MCF 10A (cell line): ENCODE measurements at places on chromosomes 11 and 22.

DNA sequence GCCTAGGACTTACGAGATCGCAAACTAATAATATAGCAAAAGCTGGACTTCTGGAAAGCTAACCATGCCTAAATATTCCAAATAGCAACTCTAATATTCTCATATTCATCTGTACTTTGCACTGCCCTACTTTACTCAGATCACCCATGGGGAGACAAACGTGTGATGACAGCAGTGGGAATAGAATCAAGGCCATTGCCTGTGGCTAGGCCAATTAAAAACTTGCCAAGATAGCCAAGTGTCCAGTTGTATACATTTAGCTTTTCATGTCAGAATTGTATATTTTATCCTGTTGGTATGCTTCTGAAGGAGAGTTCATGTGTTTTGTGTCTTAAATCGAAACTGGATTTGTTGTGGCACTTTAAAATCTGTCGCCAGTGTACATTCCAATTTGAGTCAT lies 1.2 kb upstream of the CEP126 start:
- no peak for DNase-seq

GRCh38 chr11:70490208-70490607 lies 91.9 kb downstream of the CTTN start:
- no peak for DNase-seq

DNA sequence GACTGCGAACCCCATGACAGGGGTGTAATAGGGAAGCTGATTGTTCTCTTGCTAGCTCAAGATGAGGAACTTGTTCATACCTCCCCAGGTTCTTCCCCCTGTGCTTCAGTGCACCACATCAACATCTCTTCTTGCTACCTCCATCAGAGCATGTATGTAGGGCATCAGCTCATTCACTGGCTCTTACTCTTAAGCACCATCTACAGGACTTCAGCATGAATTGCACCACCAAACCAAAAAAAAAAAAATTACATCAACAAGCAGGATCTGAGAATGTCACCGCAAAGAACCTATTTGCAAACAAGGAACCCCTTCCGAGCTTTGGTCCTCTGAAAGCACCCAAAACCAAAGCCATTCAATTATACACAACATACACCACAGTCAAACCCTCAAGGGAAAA lies 2226.5 kb upstream of the RAG2 start:
- DNase-seq, result peak; percentile 13

DNA sequence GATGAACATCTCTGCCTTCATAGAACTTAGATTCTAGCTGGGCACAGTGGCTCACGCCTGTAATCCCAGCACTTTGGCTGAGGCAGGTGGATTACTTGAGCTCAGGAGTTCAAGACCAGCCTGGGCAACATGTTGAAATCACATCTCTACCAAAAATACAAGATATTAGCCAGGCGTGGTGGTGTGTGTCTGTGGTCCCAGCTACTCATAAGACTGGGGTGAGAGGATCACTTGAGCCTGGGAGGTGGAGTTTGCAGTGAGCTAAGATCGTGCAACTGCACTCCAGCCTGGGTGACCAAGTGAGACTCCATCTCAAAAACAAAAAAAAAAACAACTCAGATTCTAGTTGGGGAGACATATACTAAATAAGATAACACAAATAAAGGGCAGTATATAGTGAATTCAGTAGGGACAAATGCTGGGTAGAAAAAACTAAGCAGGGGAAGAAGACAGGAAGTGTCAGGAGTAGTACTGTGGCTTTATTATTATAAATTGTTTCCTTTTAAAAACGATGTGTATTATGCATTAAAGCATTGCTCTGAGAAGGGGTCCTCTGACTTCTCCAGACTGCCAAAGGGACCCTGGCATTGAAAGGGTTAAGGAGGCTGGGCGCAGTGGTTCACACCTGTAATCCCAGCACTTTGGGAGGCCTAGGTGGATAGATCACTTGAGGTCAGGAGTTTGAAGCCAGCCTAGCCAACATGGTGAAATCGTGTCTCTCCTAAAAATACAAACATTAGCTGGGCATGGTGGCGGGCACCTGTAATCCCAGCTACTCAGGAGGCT lies 46.7 kb downstream of the PACS1 start:
- no peak for DNase-seq

GRCh38 chr11:69166218-69167115 lies 10.7 kb downstream of the SMIM38 start:
- peak; percentile 79 for DNase-seq

GRCh38 chr22:50620593-50621355 lies 7.2 kb downstream of the ARSA start:
- DNase-seq, result peak; percentile 17

GRCh38 chr22:23070418-23071229 lies at the start of gene GNAZ:
Gene GNAZ, plus strand, starts transcription at chr22:23070519. Its CDS starts 25,177 bp downstream, at chr22:23095696.
- DNase-seq, result no peak

DNA sequence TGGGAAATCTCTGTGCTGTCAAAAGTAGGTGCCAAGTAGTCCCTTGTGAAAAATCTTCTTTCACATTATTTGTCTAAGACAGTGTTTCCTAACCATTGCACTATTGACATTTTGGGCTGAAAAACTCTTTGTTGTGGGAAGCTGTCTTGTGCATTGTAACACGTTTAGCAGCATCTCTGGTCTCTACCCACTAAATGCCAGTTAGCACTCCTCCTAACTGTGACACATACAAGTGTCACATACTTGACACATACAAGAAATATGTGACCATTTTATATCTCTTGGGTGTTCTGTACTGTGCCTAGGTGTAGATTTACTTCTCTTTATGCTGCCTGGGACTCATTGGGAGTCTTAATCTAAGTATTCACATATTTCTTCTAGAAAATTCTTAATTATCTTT lies 57.8 kb downstream of the NXPE1 start:
- no peak for DNase-seq
